Panc1 (cell line): ENCODE measurements at places on chromosomes 4 and X.

DNA sequence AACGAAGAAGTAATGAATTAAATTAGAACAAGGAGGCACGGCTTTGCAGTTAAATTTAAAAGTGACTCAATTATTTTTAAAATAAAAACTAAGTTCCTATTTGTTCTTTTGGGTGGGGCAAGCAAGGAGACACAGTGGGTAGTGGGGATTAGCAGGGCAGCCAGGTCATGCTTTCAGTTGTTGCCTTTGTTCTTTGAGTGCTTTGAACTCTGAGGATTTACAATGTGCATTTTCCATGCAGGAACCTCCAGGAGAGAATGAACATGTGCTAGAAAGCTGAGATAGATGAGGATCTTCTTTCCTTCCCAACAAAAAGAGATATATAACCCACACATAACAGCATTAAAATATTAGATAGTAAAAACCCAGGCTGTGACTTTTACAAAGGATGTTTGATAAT lies 420.4 kb upstream of the CTSO start:
- DNase-seq = no peak

- peak; percentile 8 for DNase-seq
Measured at GRCh38 chr4:112348488-112349158, 51.5 kb downstream of the ALPK1 start.

DNA sequence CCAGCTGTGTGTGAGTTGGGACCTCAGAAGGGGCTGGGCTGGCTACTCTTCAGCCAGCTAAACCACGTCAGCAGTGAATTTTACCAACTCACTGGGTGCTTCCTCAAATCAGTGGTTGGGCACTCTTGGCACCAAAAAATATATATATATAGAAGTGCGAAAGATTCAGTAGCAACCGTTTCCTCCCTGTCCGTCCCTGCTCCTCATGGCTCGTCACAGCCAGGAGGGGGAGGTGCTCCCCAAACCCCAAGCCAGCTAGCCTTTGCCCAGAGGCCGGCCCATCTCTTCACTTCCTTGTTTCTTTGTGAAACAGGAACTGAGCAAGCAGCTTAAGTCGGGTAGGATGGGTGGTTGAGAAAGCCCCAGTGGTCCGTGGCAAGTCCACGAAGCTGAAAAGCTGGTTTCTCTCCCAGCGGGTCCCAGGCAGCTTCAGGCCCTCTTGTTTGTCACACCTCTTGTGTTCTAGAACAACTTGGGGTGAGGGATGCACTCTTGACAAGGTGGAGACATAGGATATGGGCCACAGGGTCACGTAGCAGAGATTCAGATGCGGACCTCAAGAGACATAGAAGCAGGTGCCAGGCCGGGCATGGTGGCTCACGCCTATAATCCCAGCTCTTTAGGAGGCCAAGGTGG lies 6.8 kb upstream of the SASH3 start:
- no peak for DNase-seq

DNA sequence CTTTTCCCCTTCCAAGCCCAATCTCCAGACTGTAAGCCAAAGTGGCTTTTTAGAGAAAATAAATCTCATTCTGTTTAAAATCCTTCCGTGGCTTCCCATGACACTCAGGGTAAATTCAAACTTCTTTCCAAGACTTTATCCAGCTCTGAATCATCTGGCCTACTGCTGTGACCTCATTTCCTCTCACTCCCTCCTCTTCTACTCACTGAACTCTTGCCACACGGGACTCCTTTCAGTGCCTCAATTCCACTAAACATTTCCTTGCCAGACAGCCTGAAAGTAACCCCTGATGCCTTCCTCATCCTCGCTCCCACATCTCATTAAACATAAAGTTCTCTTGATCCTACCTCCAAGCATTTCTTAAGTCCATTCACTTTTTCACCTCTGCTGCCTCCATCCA lies 27.8 kb upstream of the RNF128 start:
- no peak for DNase-seq

- no peak for DNase-seq
Measured at GRCh38 chr4:69044247-69044646, 52.0 kb upstream of the UGT2B7 start.
